ENCODE measurements at places on chromosomes 6 and 20.
A peak's percentile ranks its signal among the peaks of the same experiment; 100 is the strongest.

- no peak for DNase-seq
Measured at GRCh38 chr20:14723614-14724013, 386.2 kb upstream of the FLRT3 start.

DNA sequence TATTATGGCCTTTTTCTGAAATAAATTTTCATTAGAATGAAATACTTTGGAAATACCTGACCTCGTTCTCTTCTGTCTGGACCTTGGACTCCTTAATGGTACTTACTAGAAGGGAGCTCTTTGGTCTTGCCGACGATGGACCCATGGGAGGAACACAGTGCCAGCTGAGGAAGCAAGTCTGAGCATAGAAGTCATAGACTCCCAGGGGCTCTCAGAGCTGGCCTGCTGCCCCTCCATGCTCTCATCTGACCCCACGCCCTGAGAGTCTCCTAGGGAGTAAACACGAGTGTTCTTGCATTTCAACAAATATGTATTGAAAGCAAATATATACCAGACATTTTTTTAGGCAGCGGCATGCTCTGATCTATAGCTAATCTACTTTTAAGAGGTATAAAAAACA lies 87.8 kb downstream of the PLEKHG1 start:
- DNase-seq = no peak

DNA sequence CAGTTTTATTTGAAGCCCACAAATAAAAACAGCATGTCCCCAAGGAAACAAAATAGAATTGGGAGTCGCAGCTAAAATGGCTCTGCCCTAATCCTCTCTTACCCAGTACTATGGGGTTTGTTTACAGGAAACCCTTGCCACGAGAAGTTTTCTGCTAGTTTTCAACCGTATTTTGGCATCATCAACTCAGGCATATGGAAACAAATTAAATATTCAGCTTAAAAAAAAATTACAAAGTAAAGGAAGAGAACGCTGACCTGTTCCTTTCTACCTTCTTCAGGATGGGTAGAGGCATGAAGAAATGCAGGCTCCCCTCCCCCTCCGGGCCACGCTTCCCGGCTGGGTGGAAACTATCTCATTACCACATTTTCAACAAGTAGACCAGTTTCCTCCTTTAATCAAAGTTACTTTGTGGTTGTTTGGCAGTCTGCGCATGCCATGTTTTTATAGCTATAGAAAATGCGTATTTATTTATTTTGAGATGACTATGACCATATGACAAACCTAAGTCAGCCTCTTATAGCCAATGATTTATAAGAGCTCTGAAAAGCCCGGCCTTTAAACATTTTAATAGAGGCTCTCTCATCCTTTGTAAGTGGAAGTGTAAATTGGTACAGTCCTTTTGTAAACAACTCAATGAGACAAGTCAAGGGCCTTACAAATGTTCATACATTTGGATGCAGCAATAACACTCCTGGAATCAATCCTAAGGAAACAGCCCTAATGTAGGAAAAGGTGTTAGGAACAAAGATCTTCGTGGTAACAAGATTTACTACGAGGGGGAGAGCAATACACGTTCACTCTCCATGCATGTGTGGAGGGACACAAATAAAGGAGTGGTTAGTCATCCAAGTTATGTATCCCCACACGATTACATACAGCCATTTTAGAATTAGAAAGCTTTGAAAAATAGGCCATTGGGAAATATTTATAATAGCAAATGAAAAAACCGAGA lies 16.1 kb upstream of the ZNF217 start:
- peak; percentile 72 for DNase-seq

GRCh38 chr20:62769346-62770071 lies 26.8 kb upstream of the MRGBP start:
- DNase-seq = no peak

DNA sequence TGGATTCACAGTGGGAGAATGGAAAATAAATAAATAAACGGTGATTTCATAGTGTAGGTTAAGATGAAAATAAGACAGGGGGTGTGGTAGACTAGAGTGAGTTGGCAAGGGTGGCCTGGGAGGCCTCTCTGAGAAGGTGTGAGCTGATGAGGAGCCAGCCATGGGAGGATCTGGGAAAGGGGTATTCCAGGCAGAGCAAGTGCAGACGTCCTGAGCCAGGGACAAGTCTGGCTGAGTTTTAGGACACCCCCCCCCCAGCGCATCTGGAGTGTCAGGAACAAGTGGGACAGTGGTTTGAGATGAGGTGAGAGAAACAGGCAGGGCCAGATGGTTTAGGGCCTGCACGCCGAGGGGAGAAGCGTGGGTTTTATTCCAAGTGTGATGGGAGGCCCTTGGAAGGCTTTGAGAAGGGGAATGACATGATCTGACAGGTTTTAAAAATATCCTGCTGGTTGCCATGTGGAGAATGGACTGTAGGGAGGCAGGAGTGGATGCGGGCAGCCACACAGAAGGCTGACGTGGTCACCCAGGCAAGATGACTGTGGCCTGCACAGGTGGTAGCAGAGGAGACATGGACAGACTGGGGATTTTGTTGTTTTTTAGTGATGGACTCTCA lies 21.1 kb upstream of the CCM2L start:
- DNase-seq = no peak

DNA sequence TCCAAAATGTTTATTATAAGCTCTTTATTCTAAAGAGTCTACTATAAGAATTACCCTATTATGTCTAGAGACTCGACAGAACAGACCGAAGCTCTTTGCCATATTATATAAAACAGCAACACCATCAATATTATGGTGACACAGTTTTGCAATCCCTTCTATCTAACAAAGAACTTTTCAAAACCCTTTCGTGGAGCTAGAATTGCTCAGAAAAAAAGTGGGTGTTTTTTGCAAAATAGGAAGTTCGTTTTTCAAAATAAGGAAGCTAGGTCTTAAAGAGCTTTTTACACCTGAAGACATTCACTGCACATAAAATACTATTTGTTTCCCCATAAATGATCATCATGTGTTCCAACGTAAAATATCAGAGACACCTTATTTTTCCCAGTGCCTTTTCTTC lies 240.0 kb downstream of the FOXC1 start:
- no peak for DNase-seq
